ENCODE measurements at places on chromosomes 3 and 15. TPM values are rescaled to one million over a fixed set of nuclear protein-coding genes. Genes with fewer than 3 reads are reported as not detected.

Gene GOLGA6B
- 0.36 TPM for total RNA-seq

Gene RTP3
- total RNA-seq, result not detected

- no peak for DNase-seq
These were observed 5.0 kb upstream of the UACA start for GRCh38 chr15:70768257-70768883.

Gene CNTN4
- total RNA-seq, result 15.3 TPM

DNA sequence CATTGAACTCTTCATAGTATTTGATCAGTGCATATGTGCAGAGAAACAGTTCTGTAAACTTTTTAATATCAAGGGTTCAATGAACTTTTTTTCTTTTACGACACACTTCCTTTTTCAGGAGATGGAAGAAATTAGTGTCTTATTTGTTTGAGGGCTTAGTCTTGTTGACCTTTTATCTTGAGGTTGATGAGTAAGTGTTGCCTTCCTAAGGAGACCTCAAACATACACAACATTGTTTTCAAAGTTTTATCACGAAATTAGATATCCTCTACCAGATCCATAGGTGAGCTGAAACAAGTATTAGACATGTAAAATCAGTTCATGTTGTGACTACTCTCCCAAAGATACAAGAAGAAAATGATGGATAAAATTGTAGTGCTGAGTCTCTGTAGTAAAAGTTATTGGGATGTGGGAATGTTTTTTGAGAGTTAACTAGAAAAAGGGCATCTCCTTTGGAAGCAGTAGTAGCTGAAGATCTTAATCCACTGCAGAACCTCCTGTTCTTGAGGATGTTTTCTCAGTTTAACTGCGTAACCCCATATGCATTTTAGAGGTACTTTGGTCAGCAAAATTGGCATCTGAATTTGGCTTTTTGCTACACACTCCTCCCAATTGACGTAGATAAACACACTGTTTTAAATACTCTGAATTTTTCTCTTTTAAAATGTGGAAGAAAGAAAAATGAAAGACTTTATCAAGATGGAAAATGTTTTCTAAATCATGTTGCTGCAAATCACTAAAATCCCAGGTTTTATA lies 116.8 kb downstream of the GALK2 start:
- no peak for DNase-seq

DNA sequence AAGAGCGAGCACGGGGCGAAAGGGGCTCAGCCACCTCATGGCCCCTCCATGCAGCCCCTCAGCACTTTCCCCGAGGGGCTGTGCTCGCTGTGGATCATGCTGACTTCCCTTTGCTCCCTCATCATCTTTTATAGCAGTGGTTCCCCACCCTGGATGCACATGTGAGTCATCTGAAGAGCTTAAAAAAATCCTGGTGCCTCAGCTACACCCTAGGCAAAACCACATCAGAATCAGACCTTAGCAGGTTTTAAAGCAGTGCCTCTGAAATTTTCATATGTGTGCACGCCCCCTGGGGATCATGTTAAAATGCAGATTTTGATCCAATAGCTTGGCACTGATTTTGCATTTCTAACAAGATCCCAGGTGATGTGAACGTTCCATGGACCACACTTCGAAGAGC lies 50.9 kb downstream of the FEM1B start:
- no peak for DNase-seq

- DNase-seq, result no peak
These were observed 22.9 kb upstream of the WNT7A start for GRCh38 chr3:13902648-13903238.

DNA sequence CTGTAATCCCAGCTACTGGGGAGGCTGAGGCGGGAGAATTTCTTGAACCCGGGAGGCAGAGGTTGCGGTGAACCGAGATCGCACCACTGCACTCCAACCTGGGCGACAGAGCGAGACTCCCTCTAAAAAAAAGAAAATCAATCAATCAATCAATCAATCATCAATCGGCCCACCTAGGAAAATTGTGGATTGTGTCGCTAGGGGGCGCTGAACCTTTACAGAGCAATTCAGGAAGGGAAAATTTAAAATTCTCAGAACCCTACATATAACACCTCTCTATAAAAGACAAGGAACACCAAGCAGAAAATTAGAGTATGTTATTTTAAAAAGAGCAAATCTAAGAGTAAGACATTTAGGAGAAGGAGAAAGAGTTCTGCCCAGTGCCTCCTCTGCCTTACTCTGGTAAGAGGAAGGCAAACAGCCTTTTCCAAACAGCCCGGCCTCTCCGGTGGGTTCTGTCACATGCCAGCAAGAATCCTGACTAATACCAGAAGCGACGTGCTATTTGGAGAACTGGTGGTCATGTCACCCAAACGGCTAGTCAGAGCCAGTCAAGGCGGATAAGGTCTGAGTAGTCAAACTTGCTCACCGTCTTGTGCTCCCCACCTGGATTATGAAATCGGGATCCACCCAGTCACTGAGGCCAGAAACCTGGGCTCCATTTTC lies 22.3 kb upstream of the SMCO1 start:
- peak; percentile 59 for DNase-seq

Gene FLNB
- total RNA-seq, result 303 TPM

DNA sequence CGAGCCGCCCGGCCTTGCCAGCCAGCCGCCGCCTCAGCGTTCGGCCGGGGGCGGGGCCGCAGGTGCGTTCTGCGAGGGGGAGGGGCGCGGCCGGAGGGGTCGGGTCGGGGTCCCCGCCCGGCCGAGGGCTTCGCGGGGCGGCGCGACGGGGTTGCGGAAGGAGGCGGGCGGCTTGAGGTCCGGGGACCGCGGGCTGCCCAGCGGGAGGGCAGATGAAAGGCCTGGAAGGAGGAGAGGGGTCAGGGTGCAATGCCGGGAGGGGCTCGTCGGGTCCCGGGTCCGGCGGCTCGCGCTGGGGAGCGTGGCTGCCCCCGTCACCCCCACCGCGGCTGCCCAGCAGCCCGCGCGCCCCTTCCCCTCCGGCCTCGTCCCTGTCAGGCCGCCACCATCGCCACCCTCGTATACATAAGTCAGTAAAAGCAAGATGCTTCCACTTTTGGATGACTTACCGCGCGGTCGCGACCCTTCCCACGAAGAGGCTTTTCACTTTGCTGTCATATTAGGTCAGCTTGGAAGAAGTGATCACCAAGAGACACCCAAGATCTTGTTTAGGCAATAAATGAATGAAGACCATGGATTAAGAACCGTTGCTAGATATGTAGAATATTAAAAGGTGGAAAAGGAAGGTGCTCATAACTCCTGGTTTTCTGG lies 620 bp upstream of the ANP32A start:
- DNase-seq, result no peak

GRCh38 chr3:60673123-60673522 lies 578.1 kb downstream of the FHIT start:
- DNase-seq, result no peak

Gene CAMK1
- total RNA-seq, result 24.3 TPM

DNA sequence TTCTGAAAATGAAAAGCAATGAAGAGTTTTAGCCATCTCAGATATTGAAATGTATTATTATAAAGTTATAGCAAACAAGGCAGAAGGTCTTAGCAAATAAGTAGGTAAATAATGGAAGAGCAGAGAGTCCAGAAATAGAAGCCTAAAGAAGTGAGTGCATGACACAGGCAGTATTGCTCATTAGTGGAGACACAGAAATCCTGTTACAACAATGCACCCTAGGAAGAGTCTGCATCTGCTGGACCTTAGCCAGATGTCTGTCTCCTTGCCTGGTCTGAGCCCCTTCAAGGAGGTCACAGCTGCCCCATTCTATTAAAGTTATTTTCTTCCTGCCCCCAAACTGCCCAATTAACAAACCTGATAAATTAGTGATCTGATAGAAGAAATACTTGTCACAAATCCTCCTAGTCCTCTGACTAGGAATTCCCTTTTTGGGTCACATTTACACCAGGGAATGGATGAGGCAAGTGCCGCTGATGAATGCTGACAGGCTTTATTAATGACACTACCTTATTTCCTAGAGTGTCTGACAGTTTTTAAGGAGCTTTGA lies 51.9 kb downstream of the HOMER2 start:
- no peak for DNase-seq

DNA sequence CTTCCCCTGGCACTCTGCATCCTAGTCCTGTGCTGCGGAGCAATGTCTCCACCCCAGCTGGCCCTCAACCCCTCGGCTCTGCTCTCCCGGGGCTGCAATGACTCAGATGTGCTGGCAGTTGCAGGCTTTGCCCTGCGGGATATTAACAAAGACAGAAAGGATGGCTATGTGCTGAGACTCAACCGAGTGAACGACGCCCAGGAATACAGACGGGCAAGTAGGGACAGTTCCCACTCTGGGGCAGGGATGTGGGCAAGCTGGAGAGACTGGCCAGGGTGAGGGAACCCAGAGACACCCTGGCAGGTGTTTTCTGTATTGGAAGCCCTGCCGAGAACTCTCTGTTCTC lies 247 bp downstream of the FETUB start:
- no peak for DNase-seq

- DNase-seq, result no peak
These were observed 853.7 kb downstream of the MCTP2 start for GRCh38 chr15:95085056-95085455.

DNA sequence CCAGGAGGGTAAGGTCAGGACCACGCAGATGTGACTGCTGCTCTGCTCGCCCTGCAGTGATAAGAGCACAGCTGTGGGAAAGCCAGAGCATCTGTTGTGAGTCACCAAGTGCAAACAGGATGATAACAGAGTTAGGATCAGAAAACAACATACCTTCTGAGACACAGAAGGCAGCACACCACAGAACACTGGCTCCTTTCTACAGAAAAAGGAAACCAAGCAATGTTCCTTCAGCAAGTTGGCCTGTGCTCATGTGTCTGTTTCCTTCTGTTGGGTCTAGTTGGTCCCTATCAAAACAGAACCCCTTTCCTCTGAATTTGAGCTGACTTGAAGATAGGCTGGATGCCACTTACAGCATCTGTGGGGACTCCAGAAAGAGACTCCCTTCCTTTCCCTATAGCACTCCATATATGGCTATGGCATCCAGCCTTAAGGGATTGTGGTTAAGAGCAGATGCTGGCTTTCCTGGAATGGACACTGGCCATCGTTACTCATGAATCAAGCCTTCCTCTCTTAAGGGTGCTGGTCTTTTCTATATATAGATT lies 440.7 kb upstream of the THBS1 start:
- DNase-seq, result no peak

GRCh38 chr3:195718477-195718984 lies 2.2 kb upstream of the MUC20 start:
- no peak for DNase-seq

- DNase-seq, result no peak
These were observed 15.0 kb upstream of the EHD4 start for GRCh38 chr15:41987246-41987924.

Gene SCG3
- total RNA-seq, result 0.18 TPM

DNA sequence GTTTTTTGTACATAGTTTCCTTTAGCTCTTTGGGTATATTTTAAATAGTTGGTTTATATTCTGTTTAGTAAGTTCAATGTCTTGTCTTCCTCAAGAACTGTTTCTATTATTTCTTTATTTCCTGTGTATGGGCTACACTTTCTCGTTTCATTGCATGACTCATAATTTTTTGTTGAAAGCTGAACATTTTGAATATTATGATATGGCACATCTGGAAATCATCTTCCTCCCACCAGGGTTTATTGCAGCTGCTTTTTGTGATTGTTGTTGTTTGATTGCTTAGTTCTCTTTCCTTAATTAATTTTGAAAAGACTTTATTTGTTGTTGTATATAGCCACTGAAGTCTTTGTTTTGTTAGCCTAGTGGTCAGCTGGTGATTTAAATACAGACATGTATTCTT lies 43.8 kb downstream of the LSM3 start:
- no peak for DNase-seq

DNA sequence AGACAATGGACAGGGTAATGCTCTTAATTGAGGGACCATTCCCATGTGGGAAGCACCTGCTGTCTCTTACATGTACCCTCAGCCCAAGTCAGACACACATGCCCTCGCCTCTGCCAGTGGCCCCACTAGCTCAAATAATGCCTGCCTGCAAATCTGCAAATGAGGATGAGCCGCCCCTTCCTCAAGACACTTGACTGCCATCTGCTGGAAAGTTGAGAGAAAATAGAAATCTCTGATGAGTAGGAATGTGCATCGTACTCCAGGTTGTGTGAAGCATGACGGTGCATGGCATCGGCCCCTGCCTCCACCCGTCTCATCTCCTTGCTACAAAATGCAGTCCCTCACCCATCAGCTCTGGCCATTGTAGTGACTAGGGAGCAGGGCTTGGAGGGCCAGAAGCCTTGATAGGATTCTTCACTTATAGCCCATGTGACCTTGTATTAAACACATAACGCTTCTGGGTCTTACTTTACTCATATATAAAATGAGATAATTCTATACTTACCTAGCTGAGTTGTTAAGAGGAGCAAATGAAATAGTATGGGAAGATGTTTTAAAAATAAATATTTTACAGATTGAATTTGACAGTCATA lies 6.3 kb upstream of the SCN5A start:
- no peak for DNase-seq

Gene CADPS
- 1.1 TPM for total RNA-seq

Gene BTLA
- total RNA-seq, result 0.91 TPM

DNA sequence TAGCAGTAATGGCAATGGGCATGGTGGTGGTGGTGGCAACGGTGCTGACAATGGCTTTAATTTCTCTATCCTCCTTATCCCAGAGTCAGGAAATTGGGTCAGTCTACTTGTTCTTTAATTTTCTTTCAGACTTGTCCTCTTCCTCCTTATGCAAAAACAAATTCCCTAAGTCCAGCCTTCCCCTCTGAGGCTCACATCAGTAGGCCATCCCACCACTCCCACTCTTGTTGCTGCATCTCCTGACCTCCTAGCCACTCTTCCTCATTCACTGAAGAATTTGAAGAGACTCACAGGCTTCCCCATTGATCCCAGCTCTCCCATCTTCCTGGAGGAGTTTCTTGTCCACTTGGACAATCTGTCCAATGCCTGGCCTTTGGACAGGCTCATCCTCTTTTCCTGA lies 19.9 kb downstream of the DNAJB8 start:
- no peak for DNase-seq

DNA sequence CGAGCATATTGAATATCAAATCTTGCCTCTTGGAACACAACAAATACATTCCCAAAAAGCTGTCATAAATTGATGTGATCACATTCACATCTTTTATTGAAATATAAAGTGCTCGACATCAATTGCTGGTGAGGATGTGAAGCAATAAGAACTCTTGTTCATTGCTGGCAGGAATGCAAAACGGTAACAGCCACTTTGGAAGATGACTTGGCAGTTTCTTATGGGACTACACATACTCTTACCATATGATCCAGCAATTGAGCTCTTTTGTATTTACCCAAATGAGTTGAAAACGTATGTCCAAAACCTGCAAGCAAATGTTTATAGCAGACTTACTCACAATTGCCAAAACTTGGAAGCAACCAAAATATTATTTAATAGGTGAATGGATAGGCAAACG lies 234.9 kb downstream of the CACNA2D3 start:
- DNase-seq, result no peak
